ENCODE measurements at places on chromosomes 2 and 18. TPM values are rescaled to one million over a fixed set of nuclear protein-coding genes. Genes with fewer than 3 reads are reported as not detected.

CELF4 gene
- not detected for total RNA-seq

EGR4 gene
- 0.30 TPM for total RNA-seq

AQP12B gene
- not detected for total RNA-seq

ZAP70 gene
- total RNA-seq: 3.4 TPM

TIMM21 gene
- 25.0 TPM for total RNA-seq

SH3BP4 gene
- 1.5 TPM for total RNA-seq

SERPINB7 gene
- not detected for total RNA-seq

REV1 gene
- 69.5 TPM for total RNA-seq

ADAM23 gene
- total RNA-seq: 1.7 TPM

RAD51AP2 gene
- not detected for total RNA-seq

NETO1 gene
- total RNA-seq: 7.2 TPM

PLEKHH2 gene
- 0.58 TPM for total RNA-seq

LCT gene
- 0.10 TPM for total RNA-seq

CYRIA gene
- total RNA-seq: 59.0 TPM

TPO gene
- total RNA-seq: not detected

UNC80 gene
- not detected for total RNA-seq

LDAH gene
- total RNA-seq: 31.3 TPM

RGPD4 gene
- total RNA-seq: not detected

DNA sequence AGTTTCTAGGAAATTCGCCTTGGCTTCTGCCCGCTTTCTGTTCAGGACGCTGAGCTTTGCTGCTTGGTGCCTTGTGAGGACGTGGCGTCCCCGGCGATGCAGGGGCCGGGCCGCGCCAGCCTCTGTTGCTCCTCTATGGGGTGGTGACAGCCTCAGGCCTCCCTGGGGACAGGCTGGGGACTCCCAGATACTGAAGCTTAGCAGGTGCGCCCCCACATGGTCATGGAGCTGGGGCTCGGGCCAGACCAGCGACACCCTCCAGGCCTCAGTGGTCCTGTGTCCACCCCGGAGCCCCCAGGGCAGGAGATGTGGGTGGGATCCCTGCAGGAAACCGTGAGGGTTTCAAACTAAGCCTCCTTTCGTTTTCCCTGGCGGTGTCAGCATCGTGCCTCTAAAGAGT lies 29.2 kb downstream of the KCNG2 start:
- peak; percentile 54 for DNase-seq

GRCh38 chr2:108082978-108083377 lies 96.7 kb downstream of the SLC5A7 start:
- no peak for DNase-seq

- DNase-seq: no peak
These were observed 16.0 kb upstream of the RPE start for GRCh38 chr2:209986415-209986814.

- peak; percentile 34 for DNase-seq
These were observed 37.4 kb downstream of the VAPA start for GRCh38 chr18:9951022-9951859.

GRCh38 chr2:26172189-26172870 lies 558 bp upstream of the GAREM2 start:
- peak; percentile 41 for DNase-seq

DNA sequence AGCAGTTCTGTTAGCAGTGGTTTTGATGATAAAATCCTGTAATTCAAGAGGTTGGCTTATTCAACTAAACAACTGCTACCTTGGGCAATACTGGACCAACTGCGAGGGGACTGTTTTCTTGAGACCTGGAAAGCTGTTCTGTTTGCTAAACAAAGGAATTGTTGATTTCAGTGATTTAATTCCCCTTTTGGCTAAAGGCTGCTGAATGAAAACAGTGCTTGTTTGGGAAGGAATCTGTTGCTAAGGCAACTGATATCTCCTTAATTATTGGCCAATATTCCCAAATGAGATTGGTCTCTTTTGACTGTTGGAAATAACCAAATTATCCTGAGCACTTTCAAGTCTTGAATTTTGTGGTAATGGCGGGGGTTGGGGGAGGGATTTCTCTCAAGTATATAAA lies 136.8 kb downstream of the CAMKMT start:
- no peak for DNase-seq

DNA sequence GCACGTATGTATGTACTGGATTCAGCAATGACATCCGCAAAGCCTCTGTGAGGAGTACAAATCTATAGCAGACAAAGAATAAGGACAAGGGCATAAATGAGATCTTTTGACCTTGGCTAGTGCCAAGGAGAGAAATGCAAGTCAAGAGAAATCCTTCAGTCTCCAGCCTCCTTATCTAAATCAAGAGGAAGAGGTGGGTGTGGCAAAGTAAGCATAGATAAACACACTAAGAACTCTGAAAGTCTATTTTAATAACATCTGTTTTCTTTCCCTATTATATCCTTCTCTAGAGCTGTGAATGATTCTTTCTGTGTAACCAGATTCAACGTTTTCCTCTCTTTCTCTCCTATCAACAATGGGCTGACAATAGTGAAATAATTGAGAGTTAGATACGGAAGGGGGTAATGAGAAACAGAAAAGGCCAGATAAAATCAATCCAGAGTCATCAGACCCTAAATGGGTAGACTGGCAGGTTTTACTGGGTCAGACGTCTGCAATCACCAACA lies 118.5 kb upstream of the ZFP36L2 start:
- DNase-seq: no peak

DNA sequence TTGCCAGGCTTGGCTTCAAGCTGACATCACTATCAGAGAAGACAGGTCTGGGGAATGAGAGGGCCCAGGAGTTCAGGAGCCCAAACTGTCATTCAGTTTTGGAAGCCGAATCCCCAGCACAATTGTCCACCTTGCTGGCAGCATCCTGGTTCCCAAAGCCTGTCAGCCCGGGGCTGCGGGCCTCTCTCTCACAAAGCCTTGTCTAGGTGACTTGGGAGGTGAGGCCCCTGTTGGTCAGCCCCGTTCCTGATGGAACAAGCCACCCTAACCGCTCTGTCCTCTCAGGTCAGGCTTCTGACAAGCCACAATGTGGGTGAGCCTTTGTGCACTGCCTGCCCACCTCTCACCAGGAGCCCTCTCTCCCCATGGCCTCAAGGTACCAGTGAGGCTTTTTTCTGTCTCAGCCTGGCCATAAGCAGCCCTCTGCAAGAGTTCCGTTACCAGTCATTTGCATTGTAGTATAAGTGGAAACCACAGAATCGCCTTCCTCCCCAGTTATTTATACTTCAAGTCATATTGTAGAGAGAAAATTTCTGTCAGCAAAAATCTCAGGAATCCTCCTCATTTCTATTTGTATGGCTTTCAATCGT lies 100.6 kb downstream of the MSH2 start:
- peak; percentile 34 for DNase-seq

DNA sequence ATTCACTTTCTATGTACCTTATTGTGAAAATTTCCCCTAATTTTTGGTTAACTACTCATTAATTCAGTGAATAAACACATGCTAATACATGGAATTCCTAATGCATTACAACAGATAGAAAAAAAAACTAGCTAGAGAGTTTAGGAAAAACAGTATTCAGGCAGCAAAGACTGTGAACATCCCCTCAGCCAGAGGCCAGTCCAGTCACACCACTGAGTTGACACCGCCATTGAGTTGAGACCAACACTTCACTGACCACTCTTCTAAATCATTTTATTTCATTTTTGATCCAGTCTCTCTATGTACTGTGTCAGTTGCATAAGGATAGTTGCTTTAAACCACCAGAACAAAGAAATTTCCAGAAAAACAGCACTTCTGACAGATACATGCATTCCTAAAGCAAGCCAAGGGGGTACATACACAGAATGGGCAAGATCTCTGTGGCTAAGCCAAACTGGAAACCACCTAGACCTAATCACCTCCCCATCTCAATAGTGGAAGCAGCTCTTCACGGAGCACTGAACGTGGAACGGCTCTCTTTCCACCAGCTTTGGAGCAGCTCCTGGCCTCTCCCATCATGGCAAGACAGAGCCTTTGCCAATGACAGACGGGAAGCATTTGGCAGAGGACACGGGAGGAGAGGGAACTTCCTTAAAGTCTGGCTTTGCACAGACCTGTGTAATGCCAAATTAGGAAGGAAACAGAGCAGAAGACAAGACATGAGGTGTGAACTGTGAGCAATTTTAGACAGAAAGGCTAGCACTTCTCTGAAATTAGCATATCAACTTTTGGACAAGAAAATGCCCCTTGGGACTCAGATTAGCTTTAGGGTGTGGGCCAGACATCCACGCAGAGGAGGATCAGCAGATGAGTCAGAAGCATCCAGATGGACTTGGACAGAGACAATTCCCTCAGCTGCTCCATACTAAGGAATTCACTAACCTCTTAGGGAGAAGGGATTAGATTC lies 36.4 kb downstream of the CACNB4 start:
- no peak for DNase-seq

DNA sequence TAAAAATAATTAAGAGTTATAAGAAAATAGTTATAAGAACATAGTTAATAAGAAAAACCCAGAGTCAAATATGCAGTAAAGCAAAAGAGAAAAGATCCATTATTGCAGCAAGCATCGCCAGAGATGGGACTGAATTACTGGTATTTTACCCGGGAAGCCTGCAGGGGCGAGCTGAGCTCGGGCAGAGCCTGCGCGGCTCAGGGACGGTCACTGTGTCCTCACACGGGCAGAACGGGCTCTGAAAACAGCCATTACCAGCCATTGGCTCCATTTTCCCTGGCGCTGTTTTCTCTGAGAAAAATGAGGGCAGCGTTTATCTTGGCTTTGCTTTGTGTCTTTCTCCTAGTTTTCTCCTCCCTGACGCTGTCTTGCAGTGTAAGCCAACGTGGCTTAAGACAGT lies 95.3 kb upstream of the ALKAL2 start:
- DNase-seq: no peak

GRCh38 chr2:45011621-45012602 lies 2.7 kb upstream of the SIX2 start:
- no peak for DNase-seq

DNA sequence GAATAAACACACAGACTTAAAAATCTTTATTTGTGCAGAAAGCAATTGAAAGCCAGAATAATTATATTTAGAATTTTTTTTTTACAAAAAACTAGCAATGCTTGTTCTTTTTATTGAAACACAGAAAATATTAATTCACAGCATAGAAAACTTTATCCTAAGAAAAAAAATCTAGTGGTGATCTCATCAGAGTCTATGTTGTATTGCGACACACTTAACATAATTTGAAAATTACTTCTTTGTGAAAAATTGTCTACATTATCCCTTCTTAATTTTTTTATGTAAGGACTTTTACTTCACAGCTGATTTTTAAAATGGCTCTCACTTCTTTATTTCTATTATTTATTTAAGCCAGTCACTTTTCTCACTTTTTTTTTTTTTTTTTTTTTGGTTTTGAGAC lies 103.4 kb downstream of the LDLRAD4 start:
- no peak for DNase-seq

DNA sequence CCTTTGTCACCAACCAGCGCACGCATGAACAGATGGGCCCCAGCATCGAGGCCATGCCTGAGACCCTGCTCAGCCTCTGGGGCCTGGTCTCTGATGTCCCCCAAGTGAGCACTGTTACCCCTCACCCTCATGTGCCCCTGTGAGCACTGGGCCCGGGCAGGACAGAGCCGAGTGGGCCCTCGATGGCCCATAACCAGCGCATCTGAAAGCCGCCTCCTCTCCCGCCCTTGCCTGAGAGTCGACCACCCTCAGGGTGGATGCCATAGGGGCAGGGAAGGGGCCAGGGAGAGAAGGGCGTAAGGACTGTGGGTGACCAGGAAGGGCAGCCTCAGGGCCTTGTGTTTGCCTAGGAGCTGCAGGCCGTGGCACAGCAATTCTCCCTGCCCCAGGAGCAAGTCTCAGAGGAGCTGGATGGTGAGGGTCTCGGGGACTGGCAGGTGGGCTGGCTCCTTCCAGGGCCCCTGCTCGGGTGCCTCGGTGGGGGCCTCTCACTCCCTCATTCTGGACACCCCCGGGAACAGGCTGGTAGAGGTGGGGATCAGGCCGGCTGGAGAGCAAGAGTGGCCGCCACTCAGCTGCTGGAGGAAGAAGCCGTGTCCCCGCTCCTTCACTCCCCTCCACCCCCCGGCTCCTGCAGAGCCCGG lies 2.1 kb downstream of the PROM2 start:
- no peak for DNase-seq

- no peak for DNase-seq
These were observed 175.5 kb downstream of the AKAIN1 start for GRCh38 chr18:5021558-5021957.

GRCh38 chr2:213862407-213863076 lies 548.3 kb upstream of the VWC2L start:
- no peak for DNase-seq

DNA sequence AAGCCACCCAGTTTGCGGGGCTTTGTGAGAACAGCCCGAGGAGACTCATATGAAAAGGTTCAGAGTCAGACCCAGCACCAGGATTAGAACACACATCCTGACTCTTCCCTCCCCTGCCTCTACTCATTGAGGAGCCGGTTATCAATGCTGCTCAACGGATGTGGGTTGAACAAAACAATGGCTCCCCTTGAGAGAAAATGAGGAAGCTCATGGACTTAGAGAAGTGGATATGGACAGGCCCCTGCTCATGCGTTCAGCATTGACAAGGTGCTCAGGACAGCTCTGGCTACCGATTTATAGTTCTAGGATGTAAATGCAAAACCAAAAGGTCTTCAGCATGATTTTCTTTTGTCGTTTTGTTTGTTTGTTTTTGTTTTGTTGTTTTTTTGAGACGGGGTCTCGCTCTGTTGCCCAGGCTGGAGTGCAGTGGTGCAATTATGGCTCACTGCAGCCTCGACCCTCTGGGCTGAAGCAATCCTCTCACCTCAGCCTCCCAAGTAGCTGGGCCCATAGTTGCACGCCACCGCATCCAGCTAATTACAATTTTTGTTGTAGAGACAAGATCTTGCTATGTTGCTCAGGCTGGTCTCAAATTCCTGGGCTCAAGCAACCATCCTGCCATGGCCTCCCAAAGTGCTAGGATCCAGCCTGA lies 32.0 kb upstream of the AGAP1 start:
- DNase-seq: no peak

- DNase-seq: no peak
These were observed 236.4 kb downstream of the ALPK2 start for GRCh38 chr18:58392324-58393000.

All from B cell (primary cell).